ENCODE measurements at places on chromosomes 5 and 9.

- no peak for DNase-seq
Observed at GRCh38 chr9:14298601-14299022, 15.3 kb downstream of the NFIB start.

GRCh38 chr5:88613051-88613450 is 269.9 kb downstream of the MEF2C start:
- no peak for DNase-seq

- no peak for DNase-seq
Observed at GRCh38 chr9:22401671-22402070, 45.0 kb upstream of the DMRTA1 start.

DNA sequence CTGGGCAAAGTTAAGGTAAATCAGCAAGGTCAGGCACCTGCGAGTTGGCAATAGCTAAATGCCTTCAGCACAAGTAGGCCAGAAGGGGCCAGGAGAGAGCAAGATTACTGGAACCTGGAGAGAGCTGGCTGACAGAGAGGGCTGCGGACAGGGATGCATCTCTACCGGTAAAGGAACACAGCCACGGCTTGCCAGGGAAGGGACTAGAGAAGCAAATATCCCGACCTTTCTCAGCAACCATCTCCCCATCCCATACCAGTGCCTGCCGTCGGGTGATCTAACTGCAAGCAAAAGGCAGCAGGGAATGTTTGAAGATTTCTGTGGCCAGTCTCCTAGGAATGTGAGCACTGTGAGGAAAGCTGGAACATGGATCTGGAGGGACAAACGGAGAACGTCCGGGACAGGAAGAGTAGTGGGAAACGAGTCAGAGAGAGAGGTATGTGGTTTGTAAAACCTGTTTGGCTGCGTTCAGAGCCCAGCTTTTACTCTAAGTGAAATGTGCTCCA is 15.9 kb upstream of the ABLIM3 start:
- no peak for DNase-seq

DNA sequence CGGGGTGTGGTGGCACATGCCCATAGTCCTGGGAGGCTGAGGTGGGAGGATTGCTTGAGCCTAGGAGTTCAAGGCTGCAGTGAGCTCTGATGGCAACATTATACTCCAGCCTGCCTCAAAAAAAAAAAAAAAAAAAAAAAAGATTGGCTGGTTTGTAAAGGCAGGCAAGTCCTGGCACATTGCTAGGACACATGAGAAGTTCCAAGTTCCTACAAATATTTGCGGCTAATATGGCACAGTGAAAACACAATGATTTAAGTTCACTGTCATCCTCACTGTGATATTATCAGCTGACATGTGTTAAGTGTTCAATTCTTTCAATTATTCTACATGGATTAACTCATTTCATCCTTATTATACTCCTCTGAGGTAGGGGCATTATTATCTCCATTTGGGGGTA is 20.1 kb downstream of the TMEM268 start:
- DNase-seq = no peak

DNA sequence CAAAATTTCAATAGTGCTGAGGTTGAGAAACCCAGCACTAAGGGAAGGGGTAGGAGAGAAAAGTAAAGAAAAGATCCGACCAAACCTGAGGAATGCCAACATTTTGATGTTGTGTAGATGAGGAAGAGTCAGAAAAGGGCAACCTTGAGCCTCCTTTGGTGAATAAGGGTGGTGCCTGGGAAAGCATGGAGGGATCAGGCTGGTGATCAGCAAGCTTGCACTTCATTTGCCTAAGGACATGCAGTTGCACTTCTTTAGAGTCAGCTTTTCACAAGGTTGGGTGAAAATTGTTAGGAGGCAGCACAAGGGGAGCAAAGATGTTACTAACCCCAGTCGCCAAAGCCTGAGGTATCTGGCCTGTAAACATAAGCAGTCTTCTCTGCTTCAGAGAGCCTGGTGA is 20.4 kb downstream of the ATP6V0E1 start:
- DNase-seq = no peak

- no peak for DNase-seq
Observed at GRCh38 chr5:88643315-88643714, 239.7 kb downstream of the MEF2C start.

DNA sequence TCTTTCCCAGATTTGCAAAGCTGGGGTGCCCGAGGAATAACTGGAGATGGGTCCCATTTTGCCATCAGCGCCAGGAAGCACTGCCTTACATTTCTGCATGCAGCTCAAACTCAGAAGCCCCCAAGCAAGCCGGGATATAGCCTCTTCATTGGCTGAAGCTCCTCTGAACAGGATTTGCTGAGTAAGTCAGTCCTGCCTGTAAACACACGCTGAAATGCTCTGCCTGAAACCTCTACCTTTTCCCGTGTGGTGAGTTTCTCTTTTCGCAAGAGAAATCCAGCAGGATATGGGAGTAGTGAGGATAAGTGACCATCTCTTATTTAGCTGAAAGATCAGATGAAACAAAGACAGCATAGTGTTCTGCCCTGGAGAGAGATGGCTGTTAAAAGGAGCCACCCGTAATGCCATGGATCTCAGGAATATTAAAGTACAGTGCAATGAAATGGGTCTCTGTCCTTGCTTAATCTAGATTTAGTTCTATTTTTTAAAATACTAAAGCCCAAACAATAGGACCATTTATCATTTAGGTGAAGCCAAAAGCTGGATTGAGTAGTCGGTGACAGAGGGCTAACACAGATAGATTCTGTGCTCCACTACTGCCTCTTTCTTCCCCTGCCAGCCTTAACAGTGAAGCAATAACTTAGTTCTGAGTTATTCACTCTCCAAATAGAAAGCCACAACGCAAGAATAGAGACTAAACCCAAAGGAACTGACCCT is 177.5 kb upstream of the PPP2R2B start:
- DNase-seq = no peak

GRCh38 chr5:169723103-169723831 is 86.2 kb downstream of the DOCK2 start:
- no peak for DNase-seq

- DNase-seq = no peak
Observed at GRCh38 chr5:94362857-94363256, 255.5 kb downstream of the KIAA0825 start.

DNA sequence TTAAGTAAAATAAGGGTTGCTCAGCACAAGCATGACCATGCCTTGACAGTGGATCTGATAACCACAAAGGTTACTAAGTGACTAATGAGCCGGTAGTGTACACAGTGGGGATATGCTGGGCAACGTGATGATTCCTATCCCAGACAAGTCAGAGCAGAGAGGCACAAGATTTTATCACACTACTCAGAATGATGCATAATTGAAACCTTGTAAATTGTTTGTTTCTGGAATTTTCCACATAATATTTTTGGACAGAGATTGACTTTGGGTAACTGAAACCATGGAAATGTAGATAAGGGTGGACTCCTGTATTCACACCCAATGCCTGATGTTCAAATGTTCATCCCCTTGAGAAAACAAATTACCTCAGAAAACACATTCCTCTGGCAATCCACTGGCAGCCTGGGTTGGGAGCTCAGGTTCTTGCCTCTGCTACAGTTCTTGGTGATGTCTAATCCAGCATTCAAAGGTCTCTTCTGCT is 16.2 kb upstream of the ERAP1 start:
- DNase-seq = peak; percentile 24

- peak; percentile 85 for DNase-seq
Observed at GRCh38 chr5:129094087-129094923, at the start of gene ISOC1. Gene ISOC1 (plus strand): TSS chr5:129094749. CDS start chr5:129094767, 18 bp downstream.

GRCh38 chr5:2699686-2700085 is 51.8 kb downstream of the IRX2 start:
- DNase-seq = no peak
